ENCODE measurements at places on chromosomes 5 and 9. TPM values are rescaled to one million over a fixed set of nuclear protein-coding genes. Genes with fewer than 3 reads are reported as not detected.

GRCh38 chr5:171810227-171810626, 24.6 kb downstream of the SMIM23 start:
- no peak for DNase-seq

DNA sequence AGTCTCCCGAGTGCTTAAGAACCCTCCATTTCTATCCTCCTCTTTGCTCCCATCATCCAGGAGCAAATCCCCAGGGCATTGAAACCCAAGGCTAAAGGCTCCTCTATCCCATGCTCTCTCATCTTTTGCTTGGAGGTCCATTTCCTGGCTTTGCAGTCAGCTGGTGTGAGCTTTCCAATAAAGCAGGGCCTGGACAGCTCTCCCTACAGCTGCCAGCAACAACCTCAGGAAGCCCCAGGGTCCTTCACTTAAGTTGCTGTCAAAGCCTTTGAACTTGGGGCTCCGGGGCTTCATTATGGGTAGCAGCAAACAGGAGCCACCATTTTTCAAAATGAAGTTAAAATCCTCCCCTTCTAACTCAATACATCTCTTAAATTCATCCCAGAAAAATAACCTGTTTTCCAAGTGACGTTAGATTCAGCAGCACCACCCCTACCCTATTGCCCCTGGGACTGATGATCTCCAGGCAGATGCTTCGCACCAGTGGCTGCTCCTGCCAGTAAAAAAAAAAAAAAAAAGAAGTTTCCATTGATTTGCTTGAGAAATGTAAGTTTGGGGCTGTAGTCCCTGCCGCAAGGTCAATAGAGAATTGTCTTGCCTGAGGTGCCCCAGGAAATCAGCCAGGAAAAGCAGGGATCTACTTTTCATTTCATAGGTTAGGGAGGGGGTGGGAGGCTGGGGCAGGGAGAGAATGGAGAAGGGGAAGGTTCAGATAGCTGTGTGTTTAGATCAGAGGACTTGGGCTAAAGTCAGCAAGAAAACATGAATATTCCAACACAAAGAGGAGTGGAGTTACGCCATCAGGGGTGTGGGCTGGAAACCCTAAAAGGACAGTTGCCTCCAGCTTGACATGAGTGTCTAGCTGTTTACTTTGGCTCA, 83.8 kb upstream of the IL6ST start:
- peak; percentile 79 for DNase-seq

GRCh38 chr9:136090768-136091581, 4.1 kb downstream of the NACC2 start:
- DNase-seq: peak; percentile 77

- no peak for DNase-seq
These were observed 143.0 kb downstream of the CARTPT start for GRCh38 chr5:71862087-71862486.

DNA sequence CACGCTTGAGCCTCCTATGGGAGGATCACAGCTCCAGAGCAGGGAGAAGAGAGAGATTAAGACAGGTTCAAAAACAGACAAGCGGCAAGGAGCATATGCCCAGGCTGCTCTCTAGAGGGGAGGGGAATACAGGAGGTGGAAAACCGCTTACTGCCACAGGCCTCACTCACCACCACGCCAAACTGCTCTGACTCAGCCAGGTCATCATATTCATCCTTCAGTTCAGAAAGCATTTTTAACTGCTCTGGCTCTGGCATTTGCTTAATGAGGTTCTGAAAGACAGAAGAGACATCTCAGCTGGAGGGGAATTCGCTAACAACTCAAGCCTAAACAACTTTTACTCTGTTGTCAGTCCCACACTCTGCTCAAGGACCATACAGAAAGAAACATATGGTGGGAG, 40.1 kb downstream of the PCDHGC5 start:
- DNase-seq: no peak

DNA sequence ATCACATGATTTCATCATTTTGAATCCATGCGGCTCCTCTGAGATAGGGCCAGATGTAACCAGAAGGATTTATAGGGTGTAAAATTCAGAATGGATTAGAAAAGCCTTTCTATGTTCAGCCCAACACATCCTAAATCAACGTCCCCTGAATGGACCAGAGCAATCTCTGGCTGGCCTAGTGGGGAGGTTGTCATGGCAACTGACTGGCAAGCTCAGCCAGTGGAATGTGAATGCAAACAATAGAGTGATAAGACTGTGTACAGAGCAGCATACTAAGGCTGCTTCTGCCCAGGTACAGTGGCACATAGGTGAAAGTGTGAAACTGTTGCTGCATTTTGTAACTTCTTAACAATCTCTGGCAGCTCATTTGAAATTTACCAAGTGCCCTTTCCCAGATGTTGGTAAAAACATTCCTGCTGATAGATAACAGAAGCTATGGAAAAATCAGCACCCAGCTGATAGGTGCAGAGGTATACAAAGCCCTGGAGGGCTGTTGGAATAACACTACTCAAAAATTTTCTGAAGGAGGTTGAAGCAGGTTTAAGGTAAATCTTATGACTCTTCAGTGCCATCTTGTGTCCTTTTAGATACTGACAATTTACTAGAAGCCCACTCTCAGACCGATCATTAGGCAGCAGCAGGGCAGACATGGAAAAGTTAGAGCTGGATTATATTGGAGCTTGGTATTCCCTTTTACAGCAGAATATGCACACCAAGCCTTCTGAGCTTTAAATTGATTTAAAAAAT, 267.2 kb downstream of the RAB3C start:
- DNase-seq: no peak

DNA sequence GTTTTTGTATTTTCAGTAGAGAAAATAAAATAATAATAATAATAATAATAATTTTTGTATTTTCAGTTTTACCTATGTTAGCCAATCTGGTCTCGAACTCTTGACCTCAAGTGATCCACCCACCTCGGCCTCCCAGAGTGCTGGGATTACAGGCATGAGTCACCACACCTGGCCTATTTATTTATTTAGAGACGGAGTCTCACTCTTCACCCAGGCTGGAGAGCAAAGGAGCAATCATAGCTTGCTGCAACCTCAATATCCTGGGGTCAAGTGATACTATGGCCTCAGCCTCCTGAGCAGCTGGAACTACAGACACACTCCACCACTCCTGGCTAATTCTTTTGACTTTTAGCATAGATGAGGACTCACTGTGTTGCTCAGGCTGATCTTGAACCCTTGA, 167.5 kb downstream of the TLE1 start:
- no peak for DNase-seq

- no peak for DNase-seq
These were observed 4.8 kb upstream of the C5orf47 start for GRCh38 chr5:173984218-173984617.

DNA sequence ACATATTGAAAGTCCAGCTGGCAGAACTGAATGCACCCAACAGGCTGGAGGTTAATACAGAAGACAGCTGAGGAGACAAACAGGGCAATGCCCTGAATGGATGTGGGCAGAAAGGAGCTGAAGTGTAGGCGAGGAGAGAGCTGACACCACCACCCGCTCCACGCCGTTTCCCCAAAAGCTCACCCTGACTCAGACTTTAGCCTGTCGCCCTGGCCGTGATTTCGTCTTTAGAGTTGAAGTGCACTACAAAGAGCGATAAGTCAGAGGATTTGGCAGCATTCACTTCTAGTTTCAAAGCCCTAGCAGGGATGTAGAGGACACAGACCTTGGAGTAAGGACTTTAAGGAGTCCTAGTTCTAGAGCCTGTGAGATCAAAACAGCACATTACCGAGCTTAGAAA, 2.2 kb upstream of the ERAP1 start:
- no peak for DNase-seq

DNA sequence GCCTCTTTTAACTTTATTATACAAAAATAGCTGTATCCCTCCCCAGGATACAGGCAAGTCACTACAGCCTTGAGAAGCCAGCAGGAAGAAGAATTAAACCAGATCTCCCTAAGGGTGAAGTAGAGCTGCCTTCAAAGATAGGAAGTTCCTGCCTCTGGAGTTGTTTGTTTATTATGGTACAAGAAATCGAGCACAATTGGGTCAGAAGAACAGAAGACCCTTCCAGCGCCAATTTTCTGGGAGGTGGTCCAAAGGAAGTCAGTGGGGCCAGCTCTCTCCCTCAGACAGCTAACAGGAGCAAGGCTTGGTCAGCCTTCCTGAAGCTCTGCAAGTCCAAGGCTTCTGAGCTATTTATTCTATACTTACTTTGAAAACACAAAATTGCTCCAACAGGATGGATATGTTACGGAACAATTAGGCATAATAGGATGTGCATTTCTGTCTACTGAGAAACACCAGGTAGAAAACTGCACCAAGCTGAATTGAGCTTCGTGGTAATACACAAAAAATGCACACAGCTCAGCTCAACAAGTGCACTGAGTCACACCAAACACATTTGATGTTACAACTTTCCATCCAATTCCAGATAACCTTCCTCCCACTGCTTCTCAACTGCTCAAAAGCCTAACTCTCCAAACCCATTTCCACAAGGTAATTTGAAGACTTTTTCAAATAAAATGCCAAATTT, 16.0 kb downstream of the SERINC5 start:
- no peak for DNase-seq

DNA sequence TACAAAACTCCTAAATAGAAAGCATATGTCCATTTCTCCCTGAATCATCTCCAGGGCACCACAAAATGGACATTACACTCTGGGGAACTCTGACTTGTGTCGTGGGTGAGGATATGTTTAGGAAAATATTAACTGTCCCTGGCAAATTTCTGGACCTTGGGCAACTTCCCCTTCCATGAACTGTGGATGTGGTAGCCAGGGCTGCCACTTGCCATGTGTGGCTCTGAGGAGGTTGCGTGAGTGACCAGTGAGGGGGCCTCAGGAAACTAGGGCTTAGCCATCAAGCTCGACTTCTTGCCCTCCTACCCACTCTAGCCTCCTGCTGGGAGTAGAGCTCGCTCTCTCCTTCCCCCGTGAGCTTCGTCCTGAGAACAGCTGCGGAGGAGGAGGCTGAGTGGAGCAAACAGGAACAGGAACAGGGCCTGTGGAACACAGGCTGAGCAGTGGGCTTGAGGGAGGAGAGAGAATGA, 13.8 kb upstream of the STC2 start:
- no peak for DNase-seq

- DNase-seq: no peak
These were observed 60.0 kb downstream of the HRH2 start for GRCh38 chr5:175717837-175718236.

DNA sequence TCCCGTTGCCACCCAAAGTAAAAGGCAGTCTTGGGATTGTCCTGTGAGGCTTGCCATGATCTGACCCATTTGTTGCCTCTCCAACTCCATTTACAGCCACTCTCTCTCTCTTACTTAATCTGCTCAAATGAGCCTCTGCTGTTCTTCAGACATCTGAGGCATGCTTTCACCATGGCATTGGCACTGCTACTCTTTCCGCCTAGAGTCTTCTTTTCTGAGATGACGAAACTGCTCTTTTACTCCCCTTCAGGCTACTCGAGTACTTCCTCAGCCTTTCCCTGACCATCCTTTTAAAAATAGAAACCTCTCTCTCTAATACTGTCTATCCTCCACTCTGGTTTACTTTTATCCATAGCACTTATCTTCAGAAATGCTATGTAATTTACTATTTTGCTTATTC, 9.0 kb downstream of the FOCAD start:
- DNase-seq: no peak

- peak; percentile 37 for DNase-seq
These were observed 10.9 kb upstream of the FCN2 start for GRCh38 chr9:134869554-134870300.

DNA sequence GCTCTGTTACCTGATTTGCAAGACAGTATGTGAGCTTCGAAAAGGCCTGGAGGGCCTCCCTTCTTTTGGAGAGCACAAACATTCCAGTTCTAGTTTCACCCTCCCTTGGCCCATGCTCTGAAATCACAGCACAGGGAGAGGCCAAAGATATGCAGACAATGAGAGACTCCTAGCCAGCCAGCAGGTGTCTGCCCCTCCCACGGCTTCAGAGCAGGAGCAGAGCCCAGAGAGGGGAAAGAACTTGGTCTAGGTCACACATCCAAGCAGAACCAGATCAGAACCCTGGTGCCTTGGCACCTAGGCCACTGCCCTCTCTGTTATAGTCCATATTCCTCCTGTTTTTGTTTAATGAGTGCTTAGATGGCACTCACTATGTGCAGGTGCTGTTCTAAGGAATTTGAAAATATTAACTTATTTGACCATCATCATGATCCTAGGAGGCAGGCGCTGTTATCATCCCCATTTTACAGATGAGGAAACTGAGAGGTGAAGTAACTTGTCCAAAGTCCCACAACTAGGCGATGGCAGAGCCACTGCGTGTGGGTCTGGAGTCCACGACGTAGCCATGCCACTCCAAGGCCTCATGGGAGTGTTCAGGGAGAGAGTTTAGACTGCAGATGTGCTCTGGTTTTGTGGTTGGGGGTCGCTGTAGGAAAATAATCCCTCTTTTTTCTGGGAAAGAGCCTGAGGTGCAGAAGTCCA, 27.2 kb downstream of the TMOD1 start:
- peak; percentile 69 for DNase-seq

- DNase-seq: no peak
These were observed 41.7 kb downstream of the NFX1 start for GRCh38 chr9:33332011-33332410.

- DNase-seq: no peak
These were observed 13.8 kb downstream of the HNRNPK start for GRCh38 chr9:83966209-83966582.

The KIF20A gene
- 0.18 TPM for polyA plus RNA-seq

The TICAM2 gene
- polyA plus RNA-seq: 1.5 TPM

The FBLL1 gene
- 0.09 TPM for polyA plus RNA-seq

The NR6A1 gene
- 0.57 TPM for polyA plus RNA-seq

The ORM2 gene
- polyA plus RNA-seq: 0.27 TPM
